ENCODE measurements at places on chromosomes 16 and 17.

DNA sequence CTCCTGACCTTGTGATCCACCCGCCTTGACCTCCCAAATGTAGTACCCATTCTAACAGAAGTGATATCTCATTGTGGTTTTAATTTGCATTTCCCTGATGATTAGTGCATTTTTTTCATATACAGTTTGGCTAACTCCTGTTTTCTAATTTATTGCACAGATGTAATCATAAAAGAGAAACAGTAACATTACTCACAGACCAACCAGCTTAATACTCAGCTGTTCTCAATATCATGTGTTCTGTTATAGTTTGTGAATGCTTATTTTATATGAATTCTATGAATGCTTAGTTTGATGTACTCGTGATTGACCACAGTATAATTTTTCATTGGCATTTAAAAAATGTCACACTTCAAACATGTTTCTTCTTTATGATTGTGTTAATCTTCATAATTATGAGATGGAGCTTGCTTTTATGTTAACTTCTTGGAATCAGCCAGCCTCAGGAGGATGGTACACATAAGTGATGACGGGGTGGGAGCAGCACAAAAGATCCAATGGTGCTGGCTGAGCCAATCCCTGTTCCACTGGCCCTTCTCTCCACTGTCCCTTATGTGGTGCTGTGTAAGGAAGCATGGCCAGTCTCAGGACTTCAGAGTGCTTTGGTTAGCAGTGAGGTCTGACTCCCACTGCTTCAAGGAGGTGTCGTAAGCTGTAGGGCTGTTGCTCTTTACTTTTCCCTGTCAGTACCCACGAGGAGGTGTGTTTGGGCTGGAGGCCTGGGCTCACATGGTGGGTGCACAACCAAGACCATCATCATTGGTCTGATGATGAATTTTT lies 191.0 kb downstream of the SPECC1 start:
- DNase-seq, result no peak

GRCh38 chr16:3857189-3858043 lies 23.1 kb downstream of the CREBBP start:
- DNase-seq, result no peak

GRCh38 chr16:84598360-84598759 lies 19.5 kb downstream of the COTL1 start:
- no peak for DNase-seq

DNA sequence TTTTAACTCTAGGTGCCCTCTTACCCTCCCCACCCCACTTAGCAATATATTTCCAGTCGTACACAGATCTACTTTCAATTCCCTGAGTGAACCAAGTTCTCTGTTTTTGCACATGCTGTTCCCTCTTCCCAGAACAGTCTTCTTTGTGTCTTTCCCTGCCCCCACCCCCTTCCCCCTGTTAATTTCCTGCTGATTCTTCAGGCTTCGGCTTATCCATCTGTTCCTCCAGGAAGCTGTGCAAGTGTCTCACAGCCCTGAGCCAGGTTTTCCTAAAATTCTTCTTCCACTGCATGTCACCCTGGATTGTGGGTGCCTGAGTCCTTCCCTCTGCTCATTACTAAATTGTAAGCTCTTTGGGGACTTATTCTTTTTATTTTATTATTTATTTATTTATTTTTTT lies 12.4 kb upstream of the SPOP start:
- no peak for DNase-seq

GRCh38 chr17:2034806-2035540 lies 5.0 kb downstream of the DPH1 start:
- no peak for DNase-seq

- DNase-seq, result no peak
These were observed 413.0 kb downstream of the CPPED1 start for GRCh38 chr16:12390644-12391043.

DNA sequence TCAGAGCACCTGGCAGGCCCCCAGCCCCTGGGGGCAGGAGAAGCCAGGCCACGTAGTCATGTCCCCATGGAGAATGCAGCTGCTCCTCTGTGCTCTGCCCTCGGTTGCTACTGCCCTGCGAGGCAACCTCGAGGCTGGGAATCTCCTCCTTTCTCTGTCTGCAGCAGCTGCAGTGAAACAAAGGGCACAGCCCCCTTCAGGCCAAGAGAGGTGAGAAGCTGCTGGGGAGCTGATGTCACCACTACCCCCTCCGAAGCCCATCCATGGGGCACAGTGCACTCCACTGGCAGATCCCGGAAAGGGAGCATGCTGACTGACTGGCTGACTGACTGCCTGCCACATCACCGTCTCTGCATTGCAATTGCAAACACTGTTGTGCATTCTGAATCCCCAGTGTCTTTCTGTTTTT lies 103.7 kb downstream of the GRIN2A start:
- DNase-seq, result no peak

GRCh38 chr17:77905766-77906165 lies 52.7 kb upstream of the TNRC6C start:
- DNase-seq, result no peak

DNA sequence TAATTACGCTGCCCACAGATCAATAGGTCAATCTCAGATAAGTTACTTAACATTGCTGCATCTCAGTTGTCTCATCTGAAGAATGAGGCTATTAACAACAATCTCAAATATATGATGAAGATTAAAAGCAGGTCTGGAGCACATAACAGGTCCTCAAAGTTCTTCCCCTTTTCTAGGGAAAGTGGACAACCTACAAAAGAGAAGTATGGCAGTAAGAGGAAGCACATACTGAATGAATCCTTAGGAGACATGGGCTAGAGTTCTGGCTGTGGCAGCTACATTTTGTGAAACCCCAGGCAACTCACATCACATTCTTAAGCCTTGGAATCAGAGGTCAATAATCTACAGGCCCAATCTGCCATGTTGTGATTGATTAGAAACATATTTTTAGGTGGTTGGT lies 180.6 kb downstream of the PCTP start:
- DNase-seq, result no peak

GRCh38 chr16:76265434-76266045 lies 11.7 kb upstream of the CNTNAP4 start:
- DNase-seq, result no peak

- DNase-seq, result no peak
These were observed 3.7 kb upstream of the CDK3 start for GRCh38 chr17:75996665-75997590.

- DNase-seq, result no peak
These were observed 16.4 kb upstream of the SEC14L1 start for GRCh38 chr17:77124192-77124889.

- no peak for DNase-seq
These were observed 352 bp downstream of the GGNBP2 start for GRCh38 chr17:36545077-36545464.

- no peak for DNase-seq
These were observed 133.3 kb downstream of the PARN start for GRCh38 chr16:14496786-14497185.

DNA sequence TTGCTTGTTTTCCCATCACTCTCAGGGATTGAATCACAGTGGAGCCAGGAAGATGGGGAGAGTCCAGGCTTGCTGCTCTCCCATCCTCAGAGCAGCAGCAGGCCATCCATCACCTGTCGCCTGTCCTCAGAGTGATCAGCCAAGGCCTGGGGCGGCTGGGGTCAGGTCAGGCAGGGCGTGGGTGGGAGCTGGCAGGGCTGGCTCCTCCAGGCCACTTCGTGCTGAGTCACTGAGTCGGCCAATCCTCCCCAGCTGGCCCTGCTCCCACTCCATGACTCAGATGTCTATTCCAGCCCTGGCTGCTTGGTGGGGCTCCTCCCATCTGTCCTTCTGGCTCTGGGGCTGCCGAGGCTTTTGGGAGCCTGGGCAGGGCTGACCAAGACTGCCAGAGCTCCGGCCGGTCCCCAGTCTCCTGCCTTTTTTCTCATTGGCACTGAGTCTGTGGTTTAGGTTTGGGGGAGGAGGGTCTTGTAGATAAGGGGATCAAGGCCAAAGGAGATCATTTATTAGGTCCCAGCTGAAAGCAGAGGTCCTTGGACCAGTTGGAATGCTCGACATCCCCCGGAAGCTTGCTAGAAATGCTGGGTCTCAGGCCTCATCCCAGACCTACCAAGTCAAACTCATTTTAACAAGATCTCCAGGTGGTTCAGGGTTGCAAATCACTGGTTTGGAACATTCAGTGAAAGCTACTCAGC lies 72.7 kb downstream of the ABCC1 start:
- DNase-seq, result peak; percentile 78

DNA sequence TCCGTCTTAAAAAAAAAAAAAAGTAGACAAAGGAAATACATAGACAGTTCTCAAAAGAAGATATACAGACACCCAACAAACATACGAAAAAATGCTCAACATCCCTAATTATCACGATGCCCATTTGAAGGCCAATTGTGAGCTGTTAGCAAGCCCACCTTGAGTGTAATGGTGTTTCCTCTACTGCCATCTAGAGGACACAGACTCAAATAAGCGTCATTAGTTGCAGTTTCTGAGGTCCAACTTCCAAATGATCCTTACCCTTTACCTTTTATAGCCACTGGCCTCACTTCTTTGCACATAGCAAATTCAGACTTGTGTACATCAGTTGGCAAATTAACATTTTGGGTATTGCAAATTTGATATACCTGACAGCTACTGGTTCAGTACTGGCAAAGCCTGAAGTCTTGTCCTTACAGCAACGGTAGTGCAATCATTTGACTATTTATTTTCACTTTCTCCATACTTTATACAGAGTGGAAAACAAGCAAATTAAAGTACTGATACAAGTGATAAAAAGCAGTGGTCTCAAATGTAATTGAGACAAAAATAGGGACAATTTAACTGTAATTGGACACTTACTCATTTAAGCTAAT lies 536.3 kb upstream of the EEF2KMT start:
- no peak for DNase-seq

DNA sequence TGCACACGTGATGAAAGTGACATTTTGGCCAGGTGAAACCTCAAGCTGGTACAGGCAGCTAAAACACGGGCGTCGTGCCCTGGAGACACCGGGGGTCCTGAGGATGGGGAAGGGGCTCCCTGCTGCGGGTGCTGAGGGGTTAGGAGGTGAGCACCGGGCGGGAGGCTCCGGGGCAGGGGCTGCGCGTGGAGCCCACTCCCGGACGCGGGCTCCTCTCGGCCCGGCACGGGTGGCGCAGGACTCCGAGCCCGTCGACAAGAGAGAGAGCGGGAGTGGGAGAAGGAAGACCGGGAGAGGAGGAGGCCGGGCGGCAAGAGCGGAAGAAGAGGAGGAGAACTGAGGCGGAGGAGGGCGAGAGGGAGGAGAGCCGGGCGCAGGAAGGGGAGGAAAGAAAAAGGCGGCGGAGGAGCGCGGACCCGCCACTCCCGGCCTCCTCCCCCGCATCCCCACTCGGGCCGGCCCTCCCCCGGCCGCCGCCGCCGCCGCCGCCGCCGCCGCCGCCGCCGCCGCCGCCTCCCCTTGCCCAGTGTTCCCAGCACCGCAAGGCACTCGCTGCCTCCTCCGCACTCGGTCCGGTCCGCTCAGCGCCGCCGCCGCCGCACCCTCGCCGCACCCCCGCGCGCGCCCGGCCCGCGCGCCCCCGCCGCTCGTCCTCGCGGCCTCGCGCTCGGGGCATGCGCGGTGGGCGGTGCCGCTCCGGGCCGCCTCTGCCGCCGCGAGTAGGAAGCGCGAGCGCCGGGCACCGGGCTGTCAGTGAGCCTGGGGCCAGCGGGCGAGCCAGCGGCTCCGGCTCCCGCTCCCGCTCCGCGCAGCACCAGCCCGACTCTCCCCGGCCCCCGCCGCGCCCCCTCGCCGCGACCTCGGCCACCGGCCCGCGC lies at the start of gene PRKCA:
Gene PRKCA (plus strand): TSS at position 750 of the 878 bp plus-strand sequence.
- DNase-seq, result peak; percentile 74

DNA sequence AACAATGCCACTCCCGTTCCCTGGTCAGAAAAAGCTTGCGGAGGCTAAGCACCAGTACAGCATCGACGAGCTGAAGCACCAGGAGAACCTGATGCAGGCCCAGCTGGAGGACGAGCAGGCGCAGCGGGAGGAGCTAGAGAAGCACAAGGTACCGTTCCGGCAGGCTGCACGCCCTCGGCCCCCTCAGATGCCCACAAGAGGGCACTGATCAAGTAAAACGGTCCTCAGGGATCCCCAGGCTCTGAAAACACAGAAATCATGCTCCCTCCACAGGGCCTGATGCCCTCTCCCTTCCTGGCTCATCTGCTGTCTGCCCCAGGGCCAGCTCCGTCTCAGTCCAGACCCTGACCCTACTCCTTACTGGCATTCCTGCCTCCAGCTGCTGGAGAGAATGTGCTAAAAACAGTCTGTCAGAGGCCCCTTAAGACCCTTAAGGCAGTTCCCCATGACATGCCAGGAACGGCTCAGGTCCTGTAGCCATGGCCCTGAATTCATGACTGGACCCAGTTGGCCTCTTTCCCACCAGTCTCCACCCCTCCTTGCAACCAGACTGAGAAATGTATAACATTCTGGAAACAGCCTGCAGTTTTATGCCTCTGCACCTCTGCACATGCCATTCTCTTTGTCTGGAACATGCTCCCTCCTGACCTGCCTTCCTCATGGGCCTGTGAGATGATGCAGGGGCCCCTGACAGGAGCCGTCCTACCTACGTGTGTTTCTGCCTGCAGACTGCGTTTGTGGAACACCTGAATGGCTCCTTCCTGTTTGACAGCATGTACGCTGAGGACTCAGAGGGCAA lies 21.8 kb downstream of the DRC3 start:
- no peak for DNase-seq

Measured in hypothalamus (tissue), 51 donors.